ENCODE measurements at places on chromosomes 7 and 10.

GRCh38 chr7:32489788-32490126 lies 423 bp downstream of the LSM5 start:
- no peak for DNase-seq

DNA sequence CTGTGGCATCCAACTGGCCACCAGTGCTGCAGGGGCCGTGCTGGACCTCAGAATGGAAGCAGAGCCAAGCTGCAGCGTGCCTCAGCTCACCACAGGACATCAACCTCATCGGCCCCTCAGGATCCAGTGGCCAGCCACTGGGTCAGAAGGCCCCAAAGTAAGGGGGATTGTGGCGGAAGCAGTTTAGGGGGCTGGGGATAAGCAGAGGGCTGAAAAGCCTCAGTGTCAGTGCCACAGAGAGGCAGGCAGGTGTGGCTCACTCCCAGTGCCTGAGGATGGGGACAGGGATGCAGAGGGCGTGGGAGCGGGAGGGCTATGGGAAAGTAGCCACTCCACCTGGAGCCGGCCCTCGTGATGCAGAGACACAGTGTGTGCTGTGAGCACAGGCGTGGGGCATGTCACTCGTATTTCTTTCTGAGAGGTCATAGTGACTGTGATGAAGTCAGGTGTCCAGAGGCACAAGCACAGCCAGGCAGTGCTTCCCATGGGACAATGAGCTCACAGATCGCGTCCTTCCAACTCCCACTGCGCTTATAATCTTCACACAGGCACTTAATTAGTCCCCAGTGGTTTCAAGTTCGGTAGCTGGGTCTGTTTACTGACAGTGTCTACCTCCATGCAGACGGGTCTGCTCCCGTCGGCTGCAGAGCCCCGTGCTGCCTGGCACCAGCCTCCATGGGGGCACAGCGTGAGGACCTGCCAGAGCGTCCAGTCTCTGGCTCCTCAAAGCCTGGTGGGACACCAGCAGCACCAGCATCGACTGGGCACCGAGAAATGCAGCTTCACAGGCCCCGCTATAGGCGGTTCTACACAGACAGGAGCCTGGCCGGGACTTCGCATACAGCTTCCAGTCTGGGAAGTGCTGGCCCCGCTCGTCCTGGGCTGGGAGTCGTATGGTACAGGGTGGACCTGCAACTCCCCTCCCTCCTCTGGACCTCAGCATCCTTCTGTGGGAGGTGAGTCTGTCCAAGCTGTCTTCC lies 42.9 kb upstream of the CNPY1 start:
- DNase-seq, result no peak

DNA sequence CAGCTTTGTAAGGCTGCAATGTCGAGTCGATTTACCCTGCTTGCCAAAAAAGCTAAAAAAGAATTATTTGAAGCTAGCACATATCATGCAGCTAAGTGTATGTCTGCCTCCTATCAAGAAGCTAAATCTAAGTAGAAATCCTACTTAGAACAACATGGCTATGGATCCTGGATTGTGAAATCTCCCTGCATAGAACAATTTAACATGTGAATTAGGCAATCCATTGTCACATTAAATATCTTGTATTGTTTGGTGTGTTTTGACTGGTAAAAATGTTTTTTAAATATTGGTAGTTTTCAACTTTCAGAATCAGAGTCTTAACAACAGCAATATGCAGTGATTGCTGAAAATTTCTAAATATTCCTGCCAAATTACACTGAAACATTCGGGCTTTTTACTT lies 73.3 kb downstream of the SKIDA1 start:
- DNase-seq, result no peak

- no peak for DNase-seq
Measured at GRCh38 chr7:97149843-97150242, 32.3 kb downstream of the SDHAF3 start.

DNA sequence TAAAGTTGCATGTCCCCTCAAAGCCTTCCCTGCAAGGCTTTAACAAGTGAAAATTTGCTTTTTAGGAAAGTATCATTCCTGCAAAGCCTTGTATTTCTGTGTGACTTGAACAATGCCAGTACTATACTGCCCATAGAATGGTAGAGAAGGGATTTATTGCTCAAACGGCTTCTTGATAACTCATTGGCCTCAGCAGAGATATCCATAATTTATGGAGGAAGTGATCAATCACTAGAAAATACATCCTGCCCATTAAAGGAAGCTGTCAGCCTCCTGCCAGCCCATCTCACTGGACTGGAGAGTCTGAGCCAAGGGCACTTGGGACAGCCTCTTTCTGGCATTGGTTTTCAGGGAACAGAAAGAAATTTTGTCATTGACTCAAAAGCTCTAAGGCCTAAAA lies 152.6 kb downstream of the XPNPEP1 start:
- DNase-seq, result peak; percentile 4

- DNase-seq, result no peak
Measured at GRCh38 chr10:2460812-2461211, 606.5 kb upstream of the PFKP start.

Data from thyroid gland (tissue), 4 donors.